ENCODE measurements at places on chromosomes 2 and 18.

GRCh38 chr2:66105066-66105753, 329.7 kb upstream of the MEIS1 start:
- DNase-seq, result no peak

DNA sequence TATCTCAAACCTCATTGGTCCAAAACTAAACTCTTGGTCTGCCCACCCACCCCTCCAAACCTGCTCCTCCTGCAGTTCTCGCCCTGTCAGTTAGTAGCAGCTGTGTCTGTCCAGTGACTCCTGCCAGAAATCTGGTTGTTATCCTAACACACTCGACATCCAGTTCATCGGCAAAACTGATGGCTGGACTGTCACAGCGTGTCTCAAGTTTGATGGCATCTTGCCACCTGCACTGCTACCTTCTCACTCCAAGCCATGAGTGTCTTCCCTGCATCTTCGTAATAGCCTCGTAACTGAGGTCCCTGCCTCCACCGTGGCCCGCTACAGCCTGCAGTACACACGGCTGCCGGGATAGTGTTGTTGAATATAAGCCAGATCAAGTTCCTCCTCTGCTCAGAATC, 470.1 kb upstream of the RAB12 start:
- DNase-seq, result no peak

GRCh38 chr2:160911258-160911657, 249.0 kb upstream of the TANK start:
- DNase-seq, result no peak

- peak; percentile 63 for DNase-seq
Observed at GRCh38 chr2:111116843-111117597, 3.7 kb upstream of the BCL2L11 start.

DNA sequence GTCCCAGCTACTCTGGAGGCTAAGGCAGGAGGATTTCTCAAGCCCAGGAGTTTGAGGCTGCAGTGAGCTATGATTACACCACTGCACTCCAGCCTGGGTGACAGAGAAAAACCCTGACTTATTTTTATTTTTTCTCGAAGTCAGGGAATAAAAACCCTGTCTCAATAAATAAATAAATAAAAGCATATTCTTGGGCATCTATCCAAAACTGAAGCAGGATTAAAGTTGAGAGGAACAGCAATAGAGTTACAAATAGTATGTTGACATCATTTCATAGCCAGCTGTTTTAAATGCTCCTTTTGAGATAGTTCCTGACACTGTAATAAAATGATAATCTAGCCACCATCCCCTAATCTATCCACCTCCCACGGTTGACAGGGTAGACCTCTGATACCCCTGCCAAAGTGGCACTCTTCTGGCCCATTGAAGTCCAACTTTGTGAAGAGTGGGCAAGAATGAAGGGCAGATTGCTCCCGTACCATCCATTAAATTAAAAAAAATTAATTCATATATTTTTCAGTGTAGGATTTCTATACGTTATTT, 42.3 kb upstream of the LPIN2 start:
- no peak for DNase-seq

GRCh38 chr2:142946941-142947340, 69.5 kb downstream of the KYNU start:
- no peak for DNase-seq

GRCh38 chr2:51667679-51668078, 635.7 kb upstream of the NRXN1 start:
- no peak for DNase-seq

DNA sequence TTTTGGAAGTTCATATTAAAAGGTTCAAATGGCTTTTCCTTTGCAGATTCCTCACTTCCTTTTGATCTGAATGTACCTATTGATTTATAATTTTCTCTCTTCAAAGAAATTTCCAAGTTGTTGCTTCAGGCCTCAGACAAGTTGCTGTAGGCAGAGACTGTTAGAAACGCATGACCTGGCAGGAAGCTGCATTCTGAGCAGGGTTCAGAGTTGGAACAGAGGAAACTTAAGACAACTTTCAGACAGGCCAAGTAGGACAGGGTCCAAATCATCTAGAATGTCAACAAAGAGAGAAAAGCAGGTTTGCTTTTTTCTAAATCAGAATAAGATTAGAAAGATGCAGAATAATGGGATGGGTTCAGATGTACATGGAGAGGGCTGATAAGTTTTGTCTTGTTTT, 416.3 kb downstream of the LRP1B start:
- DNase-seq, result no peak

DNA sequence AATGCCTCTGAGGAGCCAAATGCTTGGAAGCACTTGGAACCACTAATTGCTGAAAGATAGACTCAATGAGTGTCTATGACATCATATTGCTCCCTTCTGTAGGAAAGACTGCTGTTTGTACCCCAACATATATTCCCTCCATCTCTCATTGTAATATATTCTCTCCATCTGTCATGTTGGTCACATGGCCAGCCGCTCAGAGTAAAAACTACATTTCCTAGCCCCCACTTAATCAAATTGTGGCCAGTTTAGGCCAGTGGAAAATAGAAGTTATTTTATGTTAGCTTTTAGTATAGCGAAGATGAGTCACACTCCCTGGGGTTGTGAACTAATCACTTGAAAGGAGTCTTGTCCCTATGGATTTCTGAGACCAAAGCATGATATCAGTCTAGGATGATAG, 160.2 kb downstream of the HNMT start:
- no peak for DNase-seq

DNA sequence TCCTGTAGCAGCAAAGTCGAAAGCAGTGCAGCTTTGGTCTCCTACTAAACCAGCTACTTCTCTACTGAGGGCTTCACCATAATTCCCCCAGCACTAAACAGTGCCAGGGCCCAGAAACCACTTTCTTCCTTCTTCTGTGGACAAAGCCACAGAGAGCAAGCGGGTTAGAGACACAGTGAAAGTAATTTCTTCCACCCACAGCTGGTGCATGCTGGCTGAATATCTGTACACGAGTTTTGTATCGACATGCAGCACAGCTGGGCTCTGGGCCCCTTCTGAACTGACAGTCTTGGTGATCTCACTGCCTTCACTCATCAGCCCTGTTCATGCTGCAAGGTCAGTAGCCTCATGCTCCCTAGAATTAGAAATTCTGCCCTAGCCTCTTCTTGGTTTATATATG, 74.0 kb upstream of the SULT1C3 start:
- no peak for DNase-seq

DNA sequence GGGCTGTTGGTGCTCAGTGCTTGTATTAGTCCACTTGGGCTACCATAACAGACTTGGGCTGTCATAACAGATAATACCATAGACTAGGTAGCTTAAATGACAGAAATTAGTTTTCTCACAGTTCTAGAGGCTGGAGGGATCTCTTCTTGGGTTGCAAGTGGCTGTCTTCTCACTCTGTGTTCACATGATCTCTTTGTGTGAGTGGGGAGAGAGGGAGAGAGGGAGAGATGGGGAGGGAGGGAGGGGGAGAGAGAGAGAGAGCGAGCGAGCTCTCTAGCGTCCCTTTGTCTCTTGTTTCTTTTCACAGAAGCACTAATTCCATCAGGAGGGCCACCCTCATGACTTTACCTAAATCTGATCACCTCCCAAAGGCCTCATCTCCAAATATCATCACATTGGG, 4.5 kb upstream of the XRCC5 start:
- no peak for DNase-seq

DNA sequence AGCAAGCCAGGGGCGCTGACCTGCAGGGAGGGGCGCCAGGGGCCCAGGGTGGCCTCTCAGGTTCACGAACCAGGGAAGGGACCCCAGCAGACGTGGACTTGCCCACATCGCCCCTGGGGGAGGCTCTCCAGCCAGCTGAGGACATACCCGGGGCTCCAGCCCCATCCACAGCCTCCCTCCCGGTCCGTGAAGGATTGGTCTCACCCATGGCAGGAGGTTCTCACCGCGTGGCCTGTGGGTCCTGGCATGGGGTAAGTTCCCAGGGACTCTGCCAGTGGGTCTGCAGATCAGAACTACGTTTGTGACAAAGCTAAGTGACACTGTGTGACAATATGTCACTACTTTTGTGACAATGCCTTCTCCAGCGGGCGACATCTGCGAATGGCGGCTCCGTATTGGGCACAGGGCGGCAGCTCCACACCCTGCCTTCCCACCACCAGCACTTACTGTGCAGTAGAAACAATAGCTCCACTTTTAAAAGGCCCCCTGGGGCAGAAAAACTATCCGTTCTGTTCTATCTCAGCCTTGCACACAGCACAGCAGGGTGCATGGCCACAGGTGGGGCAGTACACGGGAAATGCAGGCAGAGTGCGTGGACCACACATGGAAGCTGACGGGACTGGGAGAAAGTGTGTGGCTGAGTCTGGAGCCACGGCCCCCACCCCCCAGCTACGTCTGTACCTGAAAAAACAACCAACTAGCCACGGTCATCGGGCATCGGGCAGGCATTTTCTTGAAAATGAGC, 65.2 kb upstream of the CTDP1 start:
- DNase-seq, result no peak

- no peak for DNase-seq
Observed at GRCh38 chr2:128562471-128563347, 244.0 kb upstream of the HS6ST1 start.

DNA sequence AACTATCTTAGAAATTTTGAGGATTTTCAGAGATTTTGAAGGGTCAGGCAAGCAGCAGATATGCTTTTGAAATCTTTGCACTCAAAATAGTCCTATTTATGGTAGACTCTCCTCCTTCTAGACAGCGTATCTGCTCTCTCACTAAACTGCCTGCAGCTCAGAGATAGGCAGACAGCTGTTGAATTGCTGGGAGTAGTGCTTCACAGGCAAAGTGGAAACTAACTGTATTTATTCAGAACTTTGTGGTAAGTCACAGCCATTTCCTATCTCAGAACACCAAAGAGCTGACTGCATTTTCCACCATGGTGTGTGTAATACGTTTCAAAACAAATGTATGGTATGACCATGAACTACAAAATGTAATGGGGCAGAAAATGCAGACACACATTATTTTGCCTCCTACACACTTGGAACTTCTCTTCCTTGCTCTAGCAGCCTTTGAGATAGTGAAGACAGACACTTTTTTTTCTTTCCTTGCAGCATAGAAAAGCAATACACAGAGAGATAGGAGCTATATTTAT, 352.4 kb downstream of the LRP1B start:
- no peak for DNase-seq

GRCh38 chr18:24019641-24020331, 5.2 kb downstream of the TTC39C start:
- peak; percentile 38 for DNase-seq

Measured in T-cell (primary cell).